ENCODE measurements at places on chromosomes 7 and 10.
A peak's percentile ranks its signal among the peaks of the same experiment; 100 is the strongest.

- DNase-seq, result no peak
Measured at GRCh38 chr7:14125998-14126397, 136.5 kb upstream of the ETV1 start.

DNA sequence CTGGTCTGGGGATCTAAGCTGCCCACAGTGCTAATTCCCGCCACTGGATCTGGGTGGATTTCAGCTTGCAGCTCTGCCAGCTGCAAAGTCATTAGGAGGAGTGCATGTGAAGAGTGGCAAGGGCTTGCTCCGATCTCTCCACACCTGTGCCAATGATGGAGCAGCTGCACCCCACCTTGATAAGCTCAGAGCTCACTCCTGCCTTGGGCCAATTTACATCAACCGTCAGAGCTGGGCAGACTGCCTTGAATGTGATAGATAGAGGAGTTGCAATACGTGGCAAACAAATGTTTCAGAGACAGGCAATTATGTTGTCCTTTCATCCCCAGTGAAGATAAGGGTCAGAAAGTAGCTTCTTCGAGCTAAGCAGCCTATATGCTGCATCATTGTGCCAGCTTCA, 379.9 kb downstream of the SH2D4B start:
- DNase-seq, result no peak

GRCh38 chr7:29288181-29289091, 93.9 kb downstream of the CHN2 start:
- no peak for DNase-seq

DNA sequence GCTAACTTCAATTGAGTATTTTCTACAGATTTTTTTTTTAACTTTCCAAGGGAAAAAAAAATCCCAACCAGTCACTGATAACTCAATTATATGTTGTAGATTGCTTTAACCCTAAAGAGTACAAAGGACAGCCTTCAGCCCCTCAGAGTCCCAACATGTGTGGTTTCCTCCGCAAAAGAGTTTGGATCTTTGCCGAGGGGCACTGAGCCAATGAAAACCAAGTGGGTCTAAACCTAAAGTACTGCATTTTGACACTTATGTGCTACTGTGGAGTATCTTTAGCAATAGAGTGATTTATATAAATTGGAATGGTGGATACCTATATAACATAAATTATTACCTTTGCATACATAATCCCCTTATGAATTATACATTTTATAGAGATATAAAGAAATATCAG, 91.5 kb downstream of the SEMA3D start:
- no peak for DNase-seq

DNA sequence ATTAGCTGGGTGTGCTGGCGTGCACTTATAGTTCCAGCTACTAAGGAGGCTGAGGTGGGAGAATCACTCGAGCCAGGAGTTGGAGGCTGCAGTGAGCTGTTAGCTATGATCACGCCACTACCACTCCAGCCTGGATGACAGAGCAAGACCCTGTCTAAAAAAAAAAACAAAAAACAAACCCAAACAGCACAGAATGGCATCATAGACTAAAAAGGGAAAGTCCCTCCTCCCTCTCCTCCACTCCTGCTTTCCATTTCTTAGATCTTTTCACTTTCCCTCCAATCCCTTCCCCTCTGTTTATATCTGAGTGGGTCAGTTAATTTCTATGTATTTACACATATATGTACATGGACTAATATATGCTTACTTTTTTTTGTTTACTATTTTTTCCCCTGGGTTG, 10.4 kb upstream of the PIP4K2A start:
- no peak for DNase-seq

DNA sequence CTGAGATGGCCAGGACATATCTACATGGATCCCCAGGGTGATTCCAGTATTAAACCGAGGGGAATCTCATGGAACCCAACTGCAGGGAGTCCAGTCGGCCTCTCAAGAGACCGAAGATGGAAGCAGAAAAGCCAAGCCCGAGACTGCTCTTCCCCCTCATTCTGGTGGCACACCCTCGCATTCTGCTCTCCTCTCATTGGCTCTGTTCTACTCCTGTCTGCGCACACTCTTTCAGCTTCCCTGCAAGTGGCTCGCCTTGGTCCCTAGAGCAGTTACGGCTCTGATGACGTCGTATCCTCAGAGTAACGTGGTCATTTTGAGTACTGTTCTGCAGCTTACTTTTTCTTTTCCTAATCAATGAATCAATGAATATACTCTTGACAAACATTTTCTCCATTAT, 72.6 kb upstream of the RHEB start:
- DNase-seq, result no peak

GRCh38 chr10:77493851-77494261, 143.8 kb downstream of the KCNMA1 start:
- no peak for DNase-seq

DNA sequence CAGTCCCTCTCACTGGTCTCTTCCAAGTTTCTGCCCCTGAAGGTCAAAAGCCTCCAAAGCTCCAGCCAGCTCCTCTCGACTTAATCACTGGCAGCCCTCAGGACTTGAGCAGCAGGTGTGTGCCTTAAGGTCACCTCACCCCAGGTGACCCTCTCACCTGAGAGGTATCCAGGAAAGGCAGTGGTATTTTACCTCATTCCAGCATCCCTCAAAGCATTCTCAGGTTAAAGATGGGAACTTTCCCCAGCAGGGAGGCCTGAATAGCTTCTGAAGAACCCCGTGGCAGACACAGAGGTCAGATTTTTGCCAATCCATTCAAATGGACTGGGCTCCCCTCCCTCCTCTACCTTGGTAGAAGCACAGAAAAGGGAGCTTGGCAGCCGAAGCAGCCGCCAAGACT, 148.2 kb downstream of the GFRA1 start:
- DNase-seq, result peak; percentile 55

DNA sequence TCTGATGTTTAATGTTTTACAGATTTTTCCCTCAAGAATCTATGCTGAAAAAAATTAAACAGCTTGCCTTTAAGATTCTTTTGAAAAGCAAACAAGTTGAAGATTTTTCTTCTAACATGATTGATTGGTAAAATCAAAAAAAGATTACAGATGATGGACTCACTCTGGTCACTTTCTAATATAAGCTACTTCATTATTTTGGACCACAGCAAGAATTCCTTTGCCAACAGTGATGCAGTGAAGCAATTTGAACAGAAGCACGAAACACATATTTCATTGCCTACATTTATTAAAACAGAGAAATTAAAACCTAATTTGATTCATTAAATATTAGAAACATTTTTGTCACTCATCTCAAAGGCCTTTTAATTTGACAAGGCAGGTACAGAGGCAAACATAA, 82.1 kb upstream of the SGCE start:
- no peak for DNase-seq

GRCh38 chr10:36801660-36802059, 323.7 kb upstream of the ANKRD30A start:
- DNase-seq, result no peak

GRCh38 chr10:13759168-13759567, 172.4 kb downstream of the PRPF18 start:
- peak; percentile 27 for DNase-seq

GRCh38 chr10:48290286-48290685, 15.8 kb upstream of the FRMPD2 start:
- DNase-seq, result no peak

- DNase-seq, result no peak
Measured at GRCh38 chr10:26574783-26575182, 122.7 kb upstream of the PDSS1 start.

GRCh38 chr10:70830164-70830563, 14.4 kb downstream of the SGPL1 start:
- DNase-seq, result no peak

GRCh38 chr7:130297628-130298543, 4.9 kb downstream of the CPA4 start:
- DNase-seq, result no peak

DNA sequence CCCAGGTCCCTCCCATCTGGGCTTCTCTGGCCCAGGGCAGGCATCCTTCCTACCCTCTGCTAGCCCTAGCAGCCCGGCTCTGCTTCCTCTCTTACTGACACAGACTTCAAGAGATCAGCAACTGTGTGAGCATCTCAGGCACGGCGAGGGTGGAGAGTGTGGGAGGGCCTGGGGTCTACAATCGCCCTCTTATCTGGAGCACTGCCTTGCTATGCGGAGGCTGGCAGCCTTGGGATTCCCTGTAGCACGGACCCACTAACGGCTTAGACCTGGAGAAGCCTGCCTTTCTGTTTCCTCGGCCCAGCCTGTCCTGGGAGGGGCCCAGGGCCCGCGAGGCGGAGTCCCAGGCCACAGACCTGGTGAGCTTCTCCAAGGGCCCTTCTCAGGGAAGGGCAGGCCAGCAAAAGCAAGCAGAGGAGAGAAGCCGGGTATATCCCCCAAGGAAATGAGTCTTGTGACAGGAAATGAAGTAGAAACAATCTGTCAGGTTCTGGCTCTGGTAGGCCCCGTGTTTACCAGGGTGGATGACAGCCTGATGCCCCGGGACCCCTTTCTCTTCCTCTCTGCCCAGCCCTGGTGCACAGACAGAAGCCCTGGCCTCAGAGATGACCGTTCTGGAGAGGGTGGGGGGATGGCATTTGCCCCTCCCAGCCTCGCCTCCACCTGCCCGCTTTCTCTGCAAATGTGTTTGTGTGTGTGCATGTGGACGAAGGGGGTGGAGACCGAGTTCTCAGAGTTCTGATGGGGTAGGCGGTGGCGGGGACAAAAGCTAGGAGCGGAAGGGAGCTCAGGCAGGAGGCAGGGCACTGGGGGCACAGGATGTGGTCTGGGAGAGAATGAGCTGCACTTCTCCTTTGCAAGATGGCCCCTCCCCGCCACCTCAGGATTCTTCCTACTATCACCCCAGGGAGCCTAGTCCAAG, 2.5 kb downstream of the LRCH4 start:
- DNase-seq, result no peak

- DNase-seq, result no peak
Measured at GRCh38 chr10:113300617-113301016, 252.2 kb upstream of the HABP2 start.

DNA sequence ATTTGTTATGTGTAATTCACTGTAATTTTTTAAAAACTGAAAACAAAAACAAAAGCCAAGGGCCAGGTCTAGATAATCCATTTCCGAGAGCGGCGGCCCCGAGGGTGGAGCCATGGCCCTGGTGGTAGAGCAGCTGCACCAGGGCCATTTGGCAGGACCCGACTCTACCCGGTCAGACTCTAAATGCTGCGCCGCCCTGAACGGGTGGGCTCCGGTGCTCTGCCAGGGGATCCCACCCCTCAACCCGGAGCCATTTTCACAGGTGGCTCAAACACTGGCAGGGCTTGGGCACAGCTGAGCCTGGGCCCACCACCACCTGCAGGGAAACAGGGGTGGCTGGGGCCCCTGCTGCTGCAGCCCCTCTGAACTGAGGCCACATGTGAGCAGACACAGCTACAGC, 56.9 kb downstream of the DPYSL4 start:
- DNase-seq, result no peak

DNA sequence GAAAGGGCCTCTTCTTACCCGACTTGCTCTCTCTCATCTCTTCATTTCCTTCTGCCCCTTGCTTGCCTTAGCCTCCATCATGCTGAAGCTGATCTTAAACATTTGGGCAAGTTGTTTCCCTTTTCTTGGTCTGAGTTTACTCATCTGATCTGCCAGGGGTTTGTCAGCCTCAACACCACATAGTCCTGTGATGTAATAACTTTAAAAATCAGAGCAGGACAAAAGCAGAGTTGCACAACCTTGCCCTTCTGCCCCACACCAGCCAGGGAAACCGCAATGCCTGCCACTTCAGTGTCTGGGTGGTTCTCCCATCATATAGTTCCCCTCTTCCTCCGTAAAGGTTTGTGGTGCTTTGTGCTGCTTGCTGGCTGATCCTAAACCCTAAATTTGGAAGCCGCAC, 9.9 kb upstream of the LIPM start:
- no peak for DNase-seq

DNA sequence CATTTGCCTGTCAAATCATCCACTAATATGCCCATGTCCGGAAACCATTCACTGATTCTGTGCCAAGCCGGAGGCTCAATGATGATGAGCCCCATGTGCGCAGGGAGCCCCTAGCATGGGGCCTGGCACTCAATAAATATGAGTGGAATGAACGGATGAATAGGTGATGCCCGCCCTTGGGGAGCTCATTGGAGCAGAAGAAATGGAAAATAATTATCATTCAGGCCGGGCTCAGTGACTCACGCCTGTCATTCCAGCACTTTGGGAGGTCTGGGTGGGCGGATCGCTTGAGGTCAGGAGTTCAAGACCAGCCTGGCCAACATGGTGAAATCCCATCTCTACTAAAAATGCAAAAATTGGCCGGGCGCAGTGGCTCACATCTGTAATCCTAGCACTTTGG, 11.0 kb downstream of the RHBDD2 start:
- no peak for DNase-seq

DNA sequence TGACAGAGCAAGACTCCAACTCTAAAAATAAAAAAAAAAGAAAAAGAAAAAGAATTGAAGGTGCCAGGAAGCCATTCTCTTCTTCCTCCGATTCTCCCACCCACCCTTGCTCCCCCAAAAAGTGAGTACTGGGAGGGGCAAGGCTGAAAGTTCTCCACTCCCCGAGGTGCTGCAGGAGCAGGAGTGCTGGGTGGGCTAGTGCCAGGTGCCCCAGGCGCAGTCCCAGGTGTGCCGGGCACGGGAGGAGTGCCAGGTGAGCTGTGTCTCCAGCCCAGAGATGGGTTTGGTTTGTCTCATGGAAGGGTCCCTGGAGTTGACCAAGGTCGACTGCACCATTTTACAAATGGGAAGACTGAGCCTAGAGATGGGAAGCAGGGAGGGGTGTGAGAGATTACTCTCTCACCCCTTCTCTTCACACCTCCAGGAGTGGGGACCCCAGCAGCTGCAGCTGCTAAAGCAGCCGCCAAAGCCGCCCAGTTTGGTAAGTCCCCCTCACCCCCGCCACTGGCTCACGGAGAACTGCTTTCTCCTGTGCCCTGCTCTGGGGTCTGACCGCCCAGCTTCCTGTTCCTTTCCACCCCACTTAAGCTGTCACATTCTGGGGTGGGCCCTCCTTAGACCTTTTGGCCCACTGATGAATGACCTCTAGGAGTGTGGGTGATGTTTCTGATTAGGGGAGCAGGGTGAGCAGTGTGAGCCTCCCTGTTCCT, 26.2 kb upstream of the LIMK1 start:
- DNase-seq, result no peak

DNA sequence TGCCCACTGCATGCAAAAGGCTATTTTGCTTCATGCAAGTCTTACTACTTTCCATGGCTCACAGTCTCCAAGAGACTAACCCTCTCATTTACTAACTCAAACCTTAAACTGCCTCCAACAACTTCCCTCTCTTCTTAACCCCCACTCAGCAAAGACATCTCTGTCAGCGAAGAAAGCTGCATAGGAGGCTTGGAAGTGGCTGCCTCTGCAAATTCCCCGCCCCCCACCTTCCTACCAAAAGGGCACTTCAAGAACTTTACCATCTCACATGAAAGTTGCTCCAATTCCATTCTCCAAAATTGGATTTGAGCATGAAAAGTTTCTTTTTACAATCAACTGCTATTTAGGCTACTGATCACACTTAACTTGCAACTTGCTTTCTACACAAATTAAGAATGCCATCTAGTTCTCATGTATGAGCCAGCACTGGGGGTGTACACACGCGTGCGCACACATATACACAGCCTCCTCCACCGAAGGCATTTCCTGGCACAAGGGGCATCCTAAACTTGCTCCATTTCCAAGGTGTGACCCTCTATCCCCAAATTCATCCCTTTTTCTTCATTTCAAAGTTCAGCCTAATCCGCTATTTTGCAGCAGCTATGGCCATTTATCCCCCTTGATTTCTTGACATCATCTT, 1.8 kb downstream of the CCDC6 start:
- DNase-seq, result no peak
